ENCODE measurements at places on chromosomes 4 and X.

- DNase-seq: no peak
Observed at GRCh38 chr4:74623041-74623440, 171.3 kb downstream of the BTC start.

DNA sequence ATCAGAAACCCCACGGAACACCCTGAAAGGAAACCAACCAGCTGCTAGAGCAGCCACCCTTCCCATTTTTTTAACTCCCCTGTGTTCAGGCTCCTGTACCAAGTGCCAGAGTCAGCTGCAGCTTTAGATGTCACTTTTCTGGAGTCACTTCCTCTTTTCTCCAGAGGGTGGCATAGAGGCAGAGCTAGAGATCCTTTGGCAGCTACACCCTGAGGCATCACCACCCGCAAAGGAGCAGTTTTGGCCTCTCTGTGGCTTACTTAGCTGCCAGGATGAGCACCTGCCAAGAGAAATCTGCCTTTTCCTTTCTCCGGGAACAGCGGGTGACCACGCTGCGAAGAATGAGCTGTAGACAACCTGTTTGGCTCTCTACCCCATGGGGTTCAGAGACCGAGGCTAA, 58.0 kb upstream of the CHRDL1 start:
- no peak for DNase-seq

DNA sequence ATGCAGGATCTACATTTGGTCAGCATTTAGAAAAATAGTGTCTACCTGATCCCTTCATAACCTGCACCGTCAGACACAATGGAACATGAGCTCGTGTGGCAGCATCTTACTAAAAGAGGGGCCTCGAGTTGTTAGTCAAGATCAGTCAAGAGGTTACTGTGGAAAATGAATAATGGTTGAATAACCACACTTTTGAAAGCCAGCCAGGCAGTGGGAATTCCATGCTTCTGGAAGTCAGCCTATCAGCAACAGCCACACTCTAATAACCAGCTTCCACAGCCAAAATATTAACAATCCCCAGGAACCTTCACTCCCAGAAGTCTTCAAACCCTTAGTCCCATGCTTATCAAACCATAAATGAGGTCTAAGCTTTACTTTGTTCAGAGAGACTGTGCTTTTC, 234.3 kb downstream of the HS3ST1 start:
- no peak for DNase-seq

GRCh38 chrX:122666601-122667000, 517.5 kb upstream of the GRIA3 start:
- no peak for DNase-seq

GRCh38 chr4:125390126-125390525, 75.4 kb downstream of the FAT4 start:
- DNase-seq: no peak

- DNase-seq: no peak
Observed at GRCh38 chrX:50202539-50202938, 1.7 kb upstream of the AKAP4 start.

GRCh38 chr4:158823461-158823873, 54.6 kb downstream of the FNIP2 start:
- DNase-seq: no peak

- DNase-seq: no peak
Observed at GRCh38 chrX:108224218-108224617, 132.6 kb downstream of the ATG4A start.

DNA sequence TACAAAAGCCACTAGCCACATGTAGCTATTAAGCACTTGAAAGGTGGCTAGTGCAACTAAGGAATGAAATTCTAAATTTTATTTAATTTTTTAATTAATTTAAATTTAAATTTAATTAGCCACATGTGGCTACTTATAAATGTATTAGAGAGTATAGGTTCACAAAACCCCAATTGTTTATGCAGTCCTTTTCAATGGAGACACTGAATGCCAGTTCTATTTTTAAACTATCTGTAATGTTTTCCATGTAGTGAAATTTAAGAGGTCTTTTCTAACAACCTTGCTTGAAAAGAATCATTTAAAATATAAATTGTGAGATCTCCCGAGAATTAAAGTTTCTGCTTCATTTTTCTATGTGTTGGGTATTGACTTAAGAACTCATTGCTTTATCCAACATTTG, 153.0 kb downstream of the REELD1 start:
- no peak for DNase-seq

GRCh38 chrX:85065512-85066198, 62.0 kb downstream of the APOOL start:
- no peak for DNase-seq

DNA sequence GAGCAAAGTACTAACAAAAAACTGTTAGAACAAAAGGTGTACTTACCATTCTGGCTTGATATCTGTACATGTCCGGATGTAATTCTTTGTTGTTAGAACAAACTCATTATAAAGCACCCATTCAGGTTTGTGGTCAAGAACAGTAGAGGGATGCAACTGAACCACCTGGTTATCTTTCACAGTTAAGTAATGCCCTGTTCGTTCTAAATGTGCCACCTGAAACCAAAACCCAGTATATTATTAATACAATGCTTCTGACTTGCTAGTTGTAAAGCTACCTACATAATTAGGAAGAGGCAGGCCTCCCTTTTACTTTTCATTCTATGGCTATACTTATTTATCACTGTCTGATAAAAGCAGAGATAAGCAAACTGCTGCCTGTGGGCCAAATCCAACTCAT, 54.8 kb downstream of the DHX15 start:
- no peak for DNase-seq

DNA sequence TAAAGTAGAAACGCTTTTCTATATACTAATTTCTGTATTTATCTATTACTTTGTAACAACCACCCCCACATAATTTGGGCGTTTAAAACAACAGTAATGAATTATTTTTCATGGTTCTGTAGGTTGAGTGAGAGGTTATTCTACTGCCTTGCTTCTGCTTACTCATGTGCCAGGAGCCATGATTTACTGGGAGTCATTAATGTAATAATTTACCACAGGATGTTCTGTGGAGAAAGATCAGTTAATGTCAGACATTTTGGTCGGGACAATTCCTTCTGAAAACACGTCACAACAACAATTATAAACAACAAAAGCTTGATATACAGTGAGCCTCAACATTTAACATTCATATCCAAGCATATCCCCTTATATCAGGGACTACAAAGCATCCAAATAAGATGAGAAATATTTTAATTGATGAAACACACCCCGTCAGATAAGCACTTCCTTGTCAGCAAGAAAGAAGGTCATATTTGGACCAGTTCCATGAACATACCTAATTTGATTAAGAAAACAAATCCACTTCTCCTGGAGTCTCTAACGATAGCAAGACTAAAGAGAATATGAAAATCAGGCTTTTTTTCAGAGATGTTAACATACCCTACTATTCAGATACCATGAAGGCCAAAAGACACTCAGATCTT, 238.5 kb downstream of the PRDM5 start:
- no peak for DNase-seq

DNA sequence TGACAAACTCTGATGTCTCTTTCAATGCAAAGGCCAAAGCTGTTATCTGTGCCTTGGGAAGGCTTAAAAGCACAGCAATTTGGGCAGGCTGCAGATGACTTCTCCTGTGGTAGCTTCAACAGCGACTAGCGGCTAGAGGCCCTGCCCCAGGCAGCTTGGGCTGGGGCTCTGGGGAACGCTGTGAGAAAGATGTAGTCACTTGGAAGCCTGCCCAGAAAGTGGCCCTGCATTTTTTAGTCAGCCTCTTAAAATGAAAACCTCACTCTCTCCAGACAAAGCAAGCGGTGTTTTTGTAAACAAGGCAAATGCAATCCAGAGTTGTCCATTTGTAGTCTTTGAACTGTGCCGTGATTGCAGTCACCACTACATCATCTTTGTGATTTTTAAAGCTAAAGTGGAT, 27.5 kb downstream of the PCYT1B start:
- DNase-seq: no peak

DNA sequence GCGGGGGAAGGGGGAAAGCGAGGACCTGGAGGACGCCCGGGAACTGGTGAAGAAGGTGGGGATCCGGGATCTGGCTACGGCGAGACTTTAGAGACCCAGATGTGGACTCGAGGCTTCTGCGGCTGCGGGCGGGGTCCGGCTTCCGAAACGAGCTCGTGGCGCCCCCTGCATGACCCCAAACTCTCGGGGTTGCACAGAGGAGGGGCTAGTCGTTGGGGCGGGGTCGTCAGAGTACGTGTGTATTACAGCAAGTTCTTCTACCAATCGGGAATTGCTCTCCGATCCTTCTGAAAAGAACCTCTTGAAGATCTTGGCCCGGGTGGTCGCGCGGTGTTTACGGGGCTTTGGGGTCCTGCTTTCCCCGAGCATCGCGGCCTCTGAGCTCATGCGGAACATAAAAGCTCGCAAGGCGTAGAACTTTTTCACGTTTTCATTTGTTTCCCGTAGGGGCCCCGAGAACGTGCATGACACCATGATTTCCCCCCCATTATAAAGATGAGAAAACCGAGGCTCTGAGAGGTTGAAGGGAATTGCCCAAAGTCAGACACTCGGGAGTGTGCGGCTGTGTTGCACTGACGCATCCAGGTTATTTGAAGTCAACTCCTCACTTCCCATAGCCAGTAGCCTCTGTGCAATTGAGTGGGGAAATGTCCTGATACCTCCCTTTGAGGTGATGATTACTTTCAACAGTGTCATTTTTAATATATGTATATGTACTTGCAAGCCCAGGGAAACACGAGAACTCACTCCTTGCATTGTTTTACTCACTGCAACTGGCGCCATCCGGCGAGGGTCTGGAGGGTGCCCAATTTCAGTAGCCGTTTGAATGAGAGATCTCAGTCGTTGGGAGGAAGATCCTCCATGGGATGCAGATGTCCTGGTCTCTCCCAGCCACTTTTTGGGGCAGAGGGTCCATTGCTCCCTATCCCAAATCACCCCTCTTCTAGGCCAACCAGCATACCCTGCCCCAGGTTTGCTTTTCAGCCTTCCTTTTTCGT, at the start of gene BEND4:
BEND4 (minus strand) TSS at position 149 of the 998 bp plus-strand sequence. CDS start 512 bp downstream, outside the sequence.
- DNase-seq: no peak

DNA sequence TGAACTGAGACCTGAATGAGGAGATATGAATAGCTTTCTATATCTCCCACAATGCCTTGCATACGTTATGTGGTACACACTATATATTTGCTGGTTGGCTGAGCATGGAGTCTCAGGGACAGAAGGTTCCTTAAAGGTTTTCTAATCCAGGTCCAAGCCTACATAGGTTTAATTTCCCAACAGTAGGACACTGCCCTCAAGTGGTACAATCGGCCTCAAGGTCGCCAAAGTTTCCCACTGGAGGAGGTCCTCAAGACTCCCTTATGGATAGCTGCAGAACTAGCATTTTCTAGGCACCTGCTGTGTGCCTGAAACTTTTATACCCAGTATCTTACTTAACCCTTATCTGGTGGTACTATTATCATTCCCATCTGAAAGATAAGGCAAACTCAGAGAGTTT, 21.0 kb upstream of the EFNB1 start:
- no peak for DNase-seq

DNA sequence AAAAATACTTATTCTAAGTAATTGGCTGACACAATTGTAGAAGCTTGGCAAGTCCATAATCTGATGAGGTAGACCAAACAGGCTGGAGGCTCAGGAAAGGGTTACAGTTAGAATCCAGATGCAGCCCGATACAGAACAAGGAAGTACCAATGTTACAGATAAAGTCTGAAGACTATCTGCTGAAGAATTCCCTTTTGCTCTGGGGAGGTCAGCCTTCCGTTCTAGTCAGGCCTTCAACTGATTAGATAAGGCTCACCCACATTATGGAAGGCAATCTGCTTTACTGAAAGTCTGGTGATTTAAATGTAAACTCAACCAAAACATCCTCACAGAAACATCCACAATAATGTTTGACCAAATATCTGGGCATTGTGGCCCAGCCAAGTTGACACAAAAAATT, 7.4 kb upstream of the DYNLT3 start:
- DNase-seq: no peak

GRCh38 chr4:128475597-128475996, 188.0 kb upstream of the PGRMC2 start:
- DNase-seq: no peak

GRCh38 chrX:106040861-106041260, 2.3 kb upstream of the SERPINA7 start:
- DNase-seq: no peak

DNA sequence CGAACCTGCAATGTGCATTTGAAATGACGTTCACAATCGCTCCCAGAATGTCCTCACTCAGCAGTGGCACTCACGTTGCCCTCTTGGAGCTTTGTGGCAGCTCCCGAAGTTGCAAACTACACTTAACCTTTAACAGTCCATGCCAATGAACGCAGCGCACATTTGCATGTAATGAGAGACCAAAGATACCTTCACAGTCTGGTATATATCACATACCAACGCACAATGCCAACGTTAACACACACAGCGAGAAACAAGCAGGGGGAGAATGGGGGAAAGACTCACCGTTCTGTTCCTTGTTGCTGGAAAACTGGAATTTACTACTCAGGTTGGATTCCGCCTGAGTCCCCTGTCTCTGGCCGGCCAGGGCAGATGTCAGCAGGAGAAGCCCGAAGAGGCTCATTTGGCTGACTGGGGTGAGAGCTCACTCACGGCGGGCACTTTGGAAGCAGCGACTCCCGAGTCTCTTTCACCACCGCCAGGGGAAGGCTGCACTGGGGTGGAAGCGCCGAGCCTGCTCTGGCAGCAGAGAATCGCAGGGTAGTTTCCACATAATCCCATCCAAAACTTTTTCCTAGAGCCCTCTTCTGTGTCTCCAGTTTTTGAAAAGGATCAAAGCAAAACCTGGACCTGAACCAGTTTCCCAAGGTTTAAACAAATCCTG, 966 bp downstream of the PDGFC start:
- DNase-seq: peak; percentile 32

- no peak for DNase-seq
Observed at GRCh38 chr4:180081072-180081471, 2162.1 kb upstream of the TENM3 start.

DNA sequence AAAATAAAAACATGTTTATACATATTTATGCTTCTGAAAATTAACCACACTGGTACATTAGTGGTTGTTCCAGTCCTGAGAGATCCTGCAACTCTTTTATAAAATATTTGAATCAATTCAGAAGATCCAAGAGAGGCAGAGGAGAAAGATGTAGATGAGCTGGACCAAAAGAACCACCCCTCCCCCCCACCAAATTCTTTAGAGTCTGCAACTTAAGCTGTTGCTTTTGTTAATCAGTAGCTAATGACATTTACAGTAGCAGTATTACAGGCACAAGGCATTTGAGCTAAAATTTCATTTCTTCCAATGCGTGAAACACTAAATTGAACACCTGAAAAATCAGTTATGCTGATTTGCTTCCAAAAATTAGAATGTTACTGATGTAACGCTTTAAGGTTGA, 61.5 kb downstream of the PDK3 start:
- no peak for DNase-seq

DNA sequence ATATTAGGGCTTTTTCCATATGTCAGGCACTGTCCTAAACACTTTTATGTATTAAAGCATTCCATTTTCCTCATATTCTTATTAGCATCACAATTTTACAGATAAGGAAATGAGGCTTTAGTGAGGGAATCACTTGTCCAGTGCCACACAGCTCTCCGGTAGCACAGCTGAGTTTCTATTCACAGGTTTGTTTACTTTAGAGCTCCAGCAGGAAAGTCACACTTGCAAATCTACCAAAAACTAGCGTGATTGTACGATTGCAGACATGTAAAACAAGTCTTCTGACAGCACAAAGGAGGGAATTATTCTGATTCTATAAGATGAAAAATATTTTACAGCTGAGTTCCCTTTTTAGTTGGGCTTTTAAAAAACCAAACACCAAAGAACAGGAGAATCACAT, 472.1 kb downstream of the TMA16 start:
- no peak for DNase-seq

- DNase-seq: no peak
Observed at GRCh38 chrX:127943571-127943970, 108.6 kb downstream of the ACTRT1 start.
